GM06990 (cell line): ENCODE measurements at places on chromosomes 4 and X.

DNA sequence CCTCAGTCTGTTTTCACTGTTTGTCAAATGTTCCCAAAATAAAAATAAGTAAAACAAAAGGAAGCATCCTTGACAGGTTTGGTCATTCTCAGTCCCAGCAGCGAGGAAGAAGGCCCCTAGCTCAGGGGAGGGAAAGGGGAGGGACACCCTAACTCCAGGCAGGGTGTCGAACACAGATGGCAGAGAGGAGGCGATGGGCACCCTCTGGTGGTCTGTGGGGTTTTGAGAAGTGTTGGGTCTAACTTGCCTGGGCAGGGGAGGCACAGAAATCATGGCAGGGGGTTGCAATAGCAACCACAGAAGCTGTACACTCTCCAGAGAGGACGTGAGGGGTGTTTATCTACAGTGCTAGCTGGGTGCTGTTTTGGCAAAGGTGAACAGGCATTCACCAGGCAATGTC is 229.8 kb upstream of the SFRP2 start:
- no peak for DNase-seq

DNA sequence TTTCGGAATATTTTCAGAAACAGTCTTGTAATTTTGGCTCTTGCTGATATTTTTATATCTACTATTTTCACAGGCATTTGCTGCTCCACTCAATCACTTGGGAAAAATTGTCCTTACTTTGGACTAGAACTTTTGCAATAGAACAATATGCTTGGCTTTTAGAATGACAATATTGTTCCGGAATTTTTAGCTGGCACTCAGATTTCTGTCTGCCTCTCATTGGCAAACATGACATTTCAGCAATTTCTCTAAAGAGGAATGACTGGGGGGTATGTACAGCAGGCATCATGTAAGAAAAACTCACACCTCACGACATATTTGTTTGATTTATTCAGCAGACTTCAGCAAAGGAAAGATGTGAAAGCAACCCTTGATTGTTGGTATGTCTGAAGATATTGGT is 243.6 kb upstream of the GPRIN3 start:
- no peak for DNase-seq

DNA sequence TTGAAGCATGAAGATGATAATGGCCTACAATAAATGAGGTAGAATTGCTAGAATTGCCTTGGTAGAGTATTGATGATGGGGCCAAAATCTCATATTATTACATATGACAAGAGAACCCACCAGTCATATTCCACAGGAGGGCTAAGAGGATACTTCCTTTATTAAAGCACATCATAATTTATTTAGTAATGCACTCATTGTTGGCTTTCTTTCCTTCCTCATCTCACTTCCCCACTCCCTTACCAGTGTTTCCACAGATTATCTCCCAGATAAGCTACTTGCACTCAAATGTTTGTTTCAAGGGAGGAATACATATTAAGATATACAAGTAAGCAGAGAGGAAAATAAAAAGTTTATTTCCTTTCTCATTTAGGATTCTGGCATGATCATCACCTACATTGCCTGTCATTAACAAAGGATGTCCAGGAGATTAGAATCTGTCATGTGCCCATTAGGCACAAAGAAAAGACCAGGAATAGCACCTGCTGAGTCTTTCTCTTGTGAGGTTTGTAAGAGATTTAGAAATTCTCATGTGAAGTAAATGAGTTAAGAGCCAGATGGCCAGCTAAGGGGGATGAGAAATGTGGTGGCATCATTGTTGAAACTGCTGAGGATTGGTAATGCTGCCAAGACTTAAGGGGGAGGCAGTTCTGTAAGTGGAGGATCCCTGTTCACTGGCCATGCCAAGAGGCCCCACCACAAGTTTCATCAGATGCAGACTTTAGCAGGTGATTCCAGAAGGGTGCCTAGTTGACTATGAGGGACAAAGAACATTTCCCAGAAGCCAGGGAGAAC is 52.4 kb upstream of the PRDM8 start:
- no peak for DNase-seq

DNA sequence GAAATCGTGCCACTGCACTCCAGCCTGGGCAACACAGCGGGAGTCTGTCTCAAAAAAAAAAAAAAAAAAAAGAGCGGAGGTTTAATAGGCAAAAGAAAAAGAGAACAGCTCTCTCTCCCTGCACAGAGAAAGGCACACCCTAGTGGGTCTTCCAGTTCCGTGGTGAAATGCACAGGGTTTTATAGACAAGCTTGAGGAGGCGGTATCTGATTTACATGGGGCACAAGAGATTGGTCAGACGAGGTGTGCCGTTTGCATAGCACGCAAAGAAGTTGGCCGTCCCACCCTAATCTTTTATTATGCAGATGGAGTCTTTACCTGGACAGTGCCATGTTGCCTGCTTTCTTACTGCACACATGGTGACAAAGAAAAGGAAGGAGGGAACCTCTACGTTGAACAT is 33.5 kb upstream of the REST start:
- DNase-seq, result no peak

GRCh38 chr4:176404621-176405020 is 84.9 kb downstream of the SPCS3 start:
- no peak for DNase-seq

- no peak for DNase-seq
Measured at GRCh38 chr4:61397174-61397573, 197.0 kb downstream of the ADGRL3 start.
